ENCODE measurements at places on chromosomes 4 and X.

DNA sequence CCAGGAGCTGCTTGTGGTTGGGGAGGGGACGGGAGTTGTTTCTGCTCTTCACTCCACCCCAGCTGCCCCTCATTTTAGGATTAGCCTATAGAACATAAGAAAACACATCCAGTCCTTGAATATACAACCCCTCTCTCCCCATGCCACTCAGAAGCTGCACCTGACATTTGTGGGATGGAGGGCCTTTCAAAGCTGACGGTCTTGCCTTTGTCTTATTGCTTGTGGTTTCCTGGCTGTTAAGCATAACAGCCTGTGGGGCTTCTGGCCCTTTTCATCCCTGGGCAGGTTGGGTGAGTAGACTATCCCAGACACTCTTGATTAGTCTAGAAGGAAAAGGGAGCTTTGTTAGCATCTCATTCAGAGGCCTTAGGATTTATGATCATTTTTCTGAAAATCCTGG is 407.6 kb upstream of the BOD1L1 start:
- no peak for DNase-seq

- no peak for DNase-seq
These were observed 243.0 kb upstream of the TEX13A start for GRCh38 chrX:105463473-105463872.

DNA sequence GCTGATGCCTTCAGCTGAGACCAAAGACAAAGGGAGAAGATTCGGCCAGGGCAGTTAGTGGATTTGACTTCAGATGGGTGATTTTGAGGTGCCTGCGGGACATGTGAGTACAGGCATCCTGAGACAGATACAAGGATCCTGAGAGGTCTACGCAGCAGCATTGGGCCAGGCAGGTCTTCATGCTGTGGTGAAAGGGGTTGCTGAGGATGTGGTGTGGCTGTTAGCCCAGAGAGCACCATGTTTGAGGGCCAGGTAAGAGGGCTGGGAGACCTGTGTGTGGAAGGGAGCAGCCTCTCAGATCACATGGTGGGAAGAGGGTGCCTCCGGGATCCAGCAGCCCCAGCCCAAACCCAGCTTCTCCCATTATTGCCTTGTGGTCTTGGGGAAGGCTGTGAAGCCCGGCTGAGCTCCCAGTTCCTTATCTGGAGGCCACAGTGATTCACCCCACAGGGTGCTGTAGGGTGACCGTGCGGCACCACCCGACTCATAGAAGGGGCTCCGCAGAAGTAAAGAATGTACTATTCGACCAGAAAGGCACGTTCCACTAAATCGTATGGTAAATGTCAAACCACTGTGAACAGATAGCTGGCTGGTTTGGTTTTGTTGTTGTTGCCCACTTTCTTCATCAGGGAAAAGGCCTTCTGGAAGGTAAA is 27.7 kb upstream of the TADA2B start:
- DNase-seq: no peak

DNA sequence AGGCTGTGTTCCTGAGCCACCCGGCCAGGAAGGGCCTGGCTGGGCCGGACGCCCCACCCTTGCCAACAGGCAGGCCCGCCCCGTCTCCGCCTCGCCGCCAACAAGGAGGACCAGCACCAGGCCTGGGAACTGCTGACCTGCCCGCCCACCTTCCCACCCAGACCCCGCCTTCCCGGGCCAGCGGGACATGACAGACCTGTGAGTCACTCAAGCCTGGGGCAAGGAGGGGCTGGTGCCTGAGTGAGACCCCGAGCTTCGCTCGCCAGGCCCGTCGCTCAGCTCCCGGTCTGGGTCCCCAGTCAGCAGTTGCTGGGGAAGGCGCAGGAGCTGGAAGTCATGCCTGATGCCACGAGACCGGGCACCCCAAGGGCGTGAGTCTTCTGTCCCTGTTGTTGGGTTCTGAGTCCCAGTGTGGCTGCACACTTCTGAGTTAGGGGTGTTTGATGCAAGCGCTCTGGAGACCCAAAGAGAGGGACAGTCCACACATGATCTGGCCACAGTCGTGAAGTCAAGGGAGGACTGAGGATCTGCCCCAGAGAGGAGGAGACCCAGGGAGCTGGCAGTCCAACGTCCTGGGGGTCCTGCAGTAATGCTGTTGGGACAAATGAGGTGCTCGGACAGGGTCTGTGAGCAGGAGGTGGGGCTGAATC is at the start of gene DNASE1L1:
TSS of gene DNASE1L1 (minus strand) at position 33 of the 650 bp plus-strand sequence. CDS start 3,686 bp downstream, outside the sequence.
- DNase-seq: no peak

DNA sequence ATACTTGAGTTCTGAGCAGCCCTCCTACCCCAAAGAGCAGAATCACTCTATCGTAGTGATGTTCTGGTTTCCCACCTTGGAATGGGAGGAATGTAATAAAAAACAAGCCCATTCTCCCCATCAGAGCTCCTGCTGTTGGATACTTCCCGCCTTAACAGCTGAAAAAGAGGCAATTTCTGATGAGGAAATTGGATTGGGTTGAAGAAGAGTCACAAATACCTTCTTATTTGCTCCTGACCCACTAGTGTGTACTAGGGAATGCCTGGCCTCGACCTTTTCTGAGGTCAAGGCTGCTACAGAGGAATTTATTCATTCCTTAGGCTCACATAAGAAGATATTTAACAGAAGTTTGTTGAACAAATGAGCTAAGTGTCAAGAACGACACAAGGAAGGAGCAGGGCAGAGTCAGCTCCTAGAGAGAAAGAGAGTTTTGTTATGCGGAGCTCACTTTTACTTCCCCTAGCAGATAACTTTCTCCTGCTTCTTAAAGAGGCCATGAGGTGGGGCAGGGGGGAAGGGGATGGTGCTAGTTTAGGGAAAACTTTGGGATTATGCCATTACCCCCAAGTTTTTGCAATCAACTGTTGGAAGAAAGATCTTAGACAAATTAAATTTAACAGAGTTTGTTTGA is 273.8 kb upstream of the CLNK start:
- DNase-seq: no peak
